ENCODE measurements at places on chromosomes 4 and X.

DNA sequence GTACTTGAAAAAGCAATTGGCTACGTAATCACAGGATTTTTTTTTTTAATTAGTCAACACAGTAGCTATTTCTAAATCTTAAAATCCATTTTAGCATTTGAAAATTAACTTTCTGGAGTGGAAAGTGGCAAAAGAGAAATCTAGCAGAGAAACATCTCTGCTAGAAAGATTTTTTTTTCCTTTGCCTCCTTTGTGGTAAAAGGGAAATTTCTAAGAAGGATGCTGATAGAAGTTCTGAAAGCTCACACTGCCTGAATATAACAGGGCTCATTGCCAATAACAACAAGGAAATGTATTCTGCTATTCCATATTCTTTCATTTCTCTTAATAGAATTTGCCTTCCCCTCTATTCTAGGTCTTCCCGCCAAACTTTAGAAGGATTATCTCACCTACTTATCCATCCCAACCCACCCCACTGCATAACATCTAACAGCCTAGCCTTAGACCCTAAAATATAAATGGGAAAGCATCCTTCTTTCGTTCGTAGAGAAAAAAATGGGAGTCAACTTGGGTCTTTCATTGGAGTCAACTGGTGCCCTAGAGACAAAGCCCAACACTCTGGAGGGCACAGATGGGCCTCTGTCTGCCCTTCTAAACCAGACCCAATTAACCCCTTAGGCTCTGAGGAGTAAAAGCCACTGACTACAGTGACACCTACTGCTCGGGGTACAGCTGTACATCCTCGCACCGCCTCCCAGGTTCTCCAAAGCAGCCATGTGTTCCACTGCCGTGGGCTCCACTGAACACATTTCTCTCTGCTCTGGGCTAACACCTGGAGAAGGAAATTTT lies 103.9 kb downstream of the MAML3 start:
- H3K4me3 ChIP-seq: no peak overlapping the region
- H3K36me3 ChIP-seq: no peaks in the 10 kb centered on the region
- H3K4me1 ChIP-seq: peaks cover 13% of the 10 kb centered on the region
- no peaks in the 10 kb centered on the region for H3K27me3 ChIP-seq

GRCh38 chr4:68346461-68346860 lies 3.4 kb downstream of the YTHDC1 start:
- DNase-seq: peak; percentile 80
- H3K27me3 ChIP-seq: no peaks in the 10 kb centered on the region
- H3K36me3 ChIP-seq: peaks cover 16% of the 10 kb centered on the region

- H3K4me3 ChIP-seq: peak within 1 kb of the TSS; percentile 66
- H3K27ac ChIP-seq: peak within 1 kb of the TSS; percentile 49
- peaks cover 8% of the 10 kb centered on the region for H3K36me3 ChIP-seq
- peaks cover 33% of the 10 kb centered on the region for H3K4me1 ChIP-seq
Observed at GRCh38 chrX:118726887-118727685, at the start of gene IL13RA1. TSS of gene IL13RA1 (plus strand) at chrX:118727606. CDS start at chrX:118727639, 33 bp downstream.

- H3K4me1 ChIP-seq: peaks cover 35% of the 10 kb centered on the region
- no peaks in the 10 kb centered on the region for H3K36me3 ChIP-seq
- no peak for DNase-seq
- H3K4me3 ChIP-seq: no peak overlapping the region
- H3K27me3 ChIP-seq: no peaks in the 10 kb centered on the region
- no peak overlapping the region for H3K27ac ChIP-seq
Observed at GRCh38 chr4:38166768-38167167, 206.6 kb downstream of the PTTG2 start.

- peaks cover 28% of the 10 kb centered on the region for H3K27me3 ChIP-seq
- H3K4me3 ChIP-seq: peak overlapping the region; percentile 83
- peak; percentile 1 for DNase-seq
- peak overlapping the region; percentile 61 for H3K27ac ChIP-seq
Observed at GRCh38 chrX:34655501-34656455, 1.3 kb downstream of the TMEM47 start.

DNA sequence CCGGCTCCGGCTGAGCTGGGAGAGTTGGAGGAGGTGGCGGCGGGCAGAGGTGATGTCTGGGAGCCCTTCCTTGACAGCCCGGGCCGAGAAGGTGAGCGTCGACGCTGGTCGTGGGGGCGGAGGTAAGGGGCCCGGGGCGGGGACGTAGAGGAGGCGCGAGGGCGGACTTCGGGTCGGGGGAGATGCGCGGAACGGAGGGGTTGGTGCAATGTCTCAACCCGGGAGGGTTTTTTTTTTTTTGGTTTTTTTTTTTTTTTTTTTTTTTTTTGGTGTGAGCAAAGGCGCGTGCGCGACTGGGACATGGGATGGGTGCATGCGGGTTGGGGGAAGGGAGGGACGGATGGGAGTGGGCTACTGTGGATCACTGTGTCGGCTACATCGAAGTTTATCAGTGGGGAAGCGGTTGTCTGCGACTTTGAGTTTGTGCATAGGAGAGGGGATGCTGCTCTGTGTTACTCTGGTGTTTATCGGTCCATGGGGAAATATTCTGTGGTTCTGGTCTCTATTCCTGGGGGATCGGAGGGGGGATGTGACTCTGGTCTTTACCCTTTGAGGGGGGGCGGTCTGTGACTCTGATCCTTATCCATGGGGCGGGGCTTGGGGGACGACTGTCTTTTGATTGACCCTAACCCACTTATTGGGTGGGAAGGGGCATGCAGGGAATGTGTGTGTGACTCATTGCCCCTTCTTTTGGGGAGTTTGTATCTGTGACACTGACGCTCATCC lies 537 bp downstream of the RBM10 start:
- H3K27ac ChIP-seq: peak overlapping the region; percentile 98
- no peak for DNase-seq
- peaks cover 36% of the 10 kb centered on the region for H3K36me3 ChIP-seq
- peaks cover 10% of the 10 kb centered on the region for H3K4me1 ChIP-seq
- H3K4me3 ChIP-seq: peak overlapping the region; percentile 98

GRCh38 chrX:45716750-45717149 lies 516.1 kb upstream of the DIPK2B start:
- peaks cover 40% of the 10 kb centered on the region for H3K27me3 ChIP-seq
- no peak for DNase-seq
- peaks cover 2% of the 10 kb centered on the region for H3K4me1 ChIP-seq
- no peaks in the 10 kb centered on the region for H3K36me3 ChIP-seq
- no peak overlapping the region for H3K4me3 ChIP-seq

DNA sequence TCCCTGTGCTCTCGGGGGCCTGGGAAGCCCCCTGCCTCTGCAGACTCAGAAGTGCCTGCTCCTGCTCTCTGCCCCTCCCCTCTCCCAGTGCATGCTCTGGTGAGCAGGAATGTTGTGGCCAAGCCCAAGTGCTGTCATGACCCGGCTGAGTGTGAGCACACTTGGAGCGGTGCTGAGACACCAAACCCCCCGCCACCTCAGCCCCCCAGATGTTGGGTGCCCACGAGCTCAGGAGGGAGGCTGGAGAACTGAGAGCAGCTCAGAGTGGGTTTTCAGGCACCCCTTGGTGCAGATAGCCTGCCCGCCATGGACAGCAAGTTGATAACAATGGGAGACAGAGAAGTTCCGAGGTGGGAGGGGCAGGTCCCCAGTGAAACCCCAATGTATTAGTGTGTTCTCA lies 477.4 kb downstream of the ACTRT1 start:
- no peaks in the 10 kb centered on the region for H3K4me1 ChIP-seq
- no peak for DNase-seq
- no peaks in the 10 kb centered on the region for H3K36me3 ChIP-seq
- no peaks in the 10 kb centered on the region for H3K27me3 ChIP-seq
- no peak overlapping the region for H3K27ac ChIP-seq
- no peak overlapping the region for H3K4me3 ChIP-seq

DNA sequence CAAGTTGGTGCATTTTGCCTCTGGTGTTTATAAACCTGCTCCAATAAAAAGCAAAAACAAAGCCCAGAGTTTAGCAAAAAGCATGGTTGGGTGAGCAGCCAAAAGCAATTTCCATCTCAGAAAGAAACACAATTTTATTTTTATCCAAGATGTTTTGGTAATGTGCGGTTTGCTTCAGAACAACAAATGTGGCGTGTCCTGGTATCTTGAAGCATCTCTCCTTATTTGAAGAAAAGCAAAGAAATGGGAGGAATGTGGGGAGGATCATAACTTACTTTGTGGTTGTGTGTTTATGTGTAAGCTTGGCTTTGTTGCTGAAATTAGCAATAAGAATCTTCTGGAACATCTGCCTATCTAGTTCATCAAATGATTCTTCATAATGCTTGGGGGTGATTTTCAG lies 88.3 kb upstream of the DDX3X start:
- H3K27me3 ChIP-seq: no peaks in the 10 kb centered on the region
- H3K27ac ChIP-seq: no peak overlapping the region
- no peaks in the 10 kb centered on the region for H3K36me3 ChIP-seq
- H3K4me3 ChIP-seq: no peak overlapping the region

DNA sequence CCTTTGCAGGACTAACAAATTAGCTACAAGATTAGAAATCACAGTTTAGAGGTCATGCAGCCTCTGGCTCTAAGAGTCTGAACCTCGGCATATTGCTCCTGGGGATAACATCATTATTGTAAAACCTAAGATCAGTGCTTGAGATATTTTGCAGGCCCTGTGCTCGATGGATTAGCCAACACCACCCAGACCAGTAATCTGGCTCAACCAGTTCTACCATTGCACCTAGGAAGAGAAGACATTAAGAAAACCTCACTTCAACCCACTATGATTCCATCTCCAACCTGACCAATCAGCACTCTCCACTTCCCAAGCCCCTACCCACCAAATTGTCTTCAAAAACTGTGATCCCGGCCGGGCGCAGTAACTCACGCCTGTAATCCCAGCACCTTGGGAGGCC lies 43.6 kb downstream of the WFS1 start:
- no peak for DNase-seq
- H3K4me3 ChIP-seq: no peak overlapping the region
- no peak overlapping the region for H3K27ac ChIP-seq
- no peaks in the 10 kb centered on the region for H3K27me3 ChIP-seq
- no peaks in the 10 kb centered on the region for H3K4me1 ChIP-seq
- H3K36me3 ChIP-seq: no peaks in the 10 kb centered on the region

DNA sequence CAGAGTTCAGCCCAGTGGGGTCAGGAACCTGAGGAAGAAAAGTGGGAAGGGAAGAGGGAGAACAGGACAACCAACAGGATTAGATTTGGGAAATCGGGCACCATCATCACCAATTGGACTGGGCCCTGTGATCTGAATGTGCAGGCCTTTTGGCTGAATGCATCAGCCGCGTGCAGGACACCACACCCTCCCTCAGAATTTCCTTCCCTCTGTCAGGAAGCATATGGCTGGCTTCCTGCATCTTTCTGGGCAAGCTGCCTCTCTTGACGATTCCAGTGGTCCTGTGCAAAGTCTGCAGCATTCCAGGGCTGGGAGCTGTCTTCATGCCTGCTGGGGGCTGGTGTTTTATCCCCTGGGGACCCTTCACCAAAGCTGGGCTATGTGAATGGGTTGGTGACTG lies 16.4 kb downstream of the MAGEA4 start:
- no peaks in the 10 kb centered on the region for H3K27me3 ChIP-seq
- no peak for DNase-seq
- no peak overlapping the region for H3K27ac ChIP-seq
- no peaks in the 10 kb centered on the region for H3K4me1 ChIP-seq

DNA sequence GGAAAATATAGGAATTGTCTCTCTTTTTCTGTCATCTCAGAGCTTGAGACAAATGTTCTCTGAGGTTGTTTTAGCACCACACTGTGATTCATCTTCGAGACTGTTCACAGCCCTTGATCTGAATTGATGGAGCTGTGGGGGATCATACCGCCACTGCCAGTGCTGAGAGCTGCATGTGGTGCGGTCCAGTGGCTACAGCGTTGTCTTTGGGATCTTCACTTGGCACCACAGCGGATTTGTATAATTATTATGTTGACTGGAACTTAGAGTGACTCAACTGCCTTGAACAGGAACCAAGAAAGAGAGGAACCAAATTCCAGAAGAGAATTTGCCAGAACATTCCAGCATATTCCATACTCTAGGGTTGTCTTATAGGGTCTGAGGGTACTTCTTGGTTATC lies 29.1 kb downstream of the TBL1X start:
- no peaks in the 10 kb centered on the region for H3K27me3 ChIP-seq
- H3K27ac ChIP-seq: no peak overlapping the region
- H3K4me3 ChIP-seq: no peak overlapping the region
- H3K36me3 ChIP-seq: peaks cover 4% of the 10 kb centered on the region

GRCh38 chr4:157994863-157995262 lies 178.0 kb downstream of the GASK1B start:
- H3K4me3 ChIP-seq: no peak overlapping the region
- no peaks in the 10 kb centered on the region for H3K4me1 ChIP-seq
- no peak for DNase-seq
- H3K36me3 ChIP-seq: no peaks in the 10 kb centered on the region
- no peak overlapping the region for H3K27ac ChIP-seq
- H3K27me3 ChIP-seq: no peaks in the 10 kb centered on the region

- H3K4me1 ChIP-seq: no peaks in the 10 kb centered on the region
- H3K36me3 ChIP-seq: no peaks in the 10 kb centered on the region
- DNase-seq: no peak
- H3K27ac ChIP-seq: no peak overlapping the region
Observed at GRCh38 chrX:19599253-19599652, 83.9 kb upstream of the MAP3K15 start.

DNA sequence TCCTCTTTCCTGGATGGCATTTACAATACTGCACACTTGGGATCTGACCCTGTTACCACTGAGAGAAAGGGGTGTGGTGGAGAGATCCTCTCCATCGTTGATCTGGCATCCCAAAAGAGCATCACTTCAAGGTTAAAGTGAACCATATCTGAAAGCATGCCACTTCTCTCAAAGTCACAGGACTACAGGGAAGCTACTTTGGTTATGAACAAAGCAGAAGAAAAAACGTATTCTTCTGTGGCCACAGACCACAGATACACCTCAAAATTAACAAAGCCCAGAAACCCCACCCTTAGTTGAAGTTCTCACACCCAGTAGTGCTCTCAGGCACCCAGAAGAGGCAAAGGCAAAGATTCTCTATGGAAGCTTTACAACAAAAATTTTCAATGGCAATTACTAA lies 108.3 kb downstream of the JADE1 start:
- no peaks in the 10 kb centered on the region for H3K4me1 ChIP-seq
- no peak overlapping the region for H3K4me3 ChIP-seq
- peaks cover 5% of the 10 kb centered on the region for H3K36me3 ChIP-seq
- H3K27ac ChIP-seq: no peak overlapping the region
- H3K27me3 ChIP-seq: no peaks in the 10 kb centered on the region

DNA sequence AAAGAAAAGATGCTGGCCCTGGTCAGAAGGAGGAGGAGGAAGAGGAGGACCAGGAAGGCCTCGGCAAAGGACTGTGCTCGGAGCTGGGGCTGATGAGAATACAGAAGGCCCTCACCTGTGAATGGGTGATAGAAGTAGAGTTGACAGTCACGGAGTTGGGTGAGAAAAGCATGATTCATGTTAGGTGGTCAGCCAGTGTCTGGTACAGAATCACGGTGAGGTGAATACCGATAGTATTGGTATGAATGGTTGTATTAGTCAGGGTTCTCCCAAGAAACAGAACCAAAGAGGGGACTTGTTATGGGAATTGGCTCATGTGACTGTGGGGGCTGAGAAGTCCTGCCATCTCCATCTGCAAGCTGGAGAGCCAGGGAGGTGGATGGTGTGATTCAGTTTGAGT lies 32.5 kb upstream of the FAM156A start:
- no peak overlapping the region for H3K4me3 ChIP-seq
- peaks cover 12% of the 10 kb centered on the region for H3K4me1 ChIP-seq
- DNase-seq: no peak
- peaks cover 72% of the 10 kb centered on the region for H3K27me3 ChIP-seq
- peaks cover under 1% of the 10 kb centered on the region for H3K36me3 ChIP-seq
- no peak overlapping the region for H3K27ac ChIP-seq

Measured in MCF 10A (cell line).